Germinal center (tissue), 1 donor: ENCODE measurements at places on chromosomes 5 and 9.
A peak's percentile ranks its signal among the peaks of the same experiment; 100 is the strongest.

DNA sequence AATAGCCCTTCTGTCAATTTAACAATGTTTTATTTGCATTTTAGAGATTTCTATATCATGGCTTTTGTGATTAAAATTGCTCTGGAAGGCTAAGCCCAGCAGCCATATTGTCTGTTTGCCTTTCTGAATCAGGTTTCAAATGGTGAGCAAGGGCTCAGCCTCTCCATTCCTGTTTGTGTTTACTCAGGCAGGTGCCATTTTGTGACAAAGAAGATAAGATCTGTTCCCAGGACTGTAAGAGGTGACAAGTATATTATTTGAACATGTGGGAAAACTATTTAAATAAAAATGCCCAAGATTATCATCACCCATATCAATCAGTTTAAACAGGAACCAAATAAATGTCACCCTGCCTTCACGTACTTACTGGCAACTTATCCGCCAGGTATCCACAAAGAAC is 641.3 kb upstream of the KLF4 start:
- DNase-seq: no peak

DNA sequence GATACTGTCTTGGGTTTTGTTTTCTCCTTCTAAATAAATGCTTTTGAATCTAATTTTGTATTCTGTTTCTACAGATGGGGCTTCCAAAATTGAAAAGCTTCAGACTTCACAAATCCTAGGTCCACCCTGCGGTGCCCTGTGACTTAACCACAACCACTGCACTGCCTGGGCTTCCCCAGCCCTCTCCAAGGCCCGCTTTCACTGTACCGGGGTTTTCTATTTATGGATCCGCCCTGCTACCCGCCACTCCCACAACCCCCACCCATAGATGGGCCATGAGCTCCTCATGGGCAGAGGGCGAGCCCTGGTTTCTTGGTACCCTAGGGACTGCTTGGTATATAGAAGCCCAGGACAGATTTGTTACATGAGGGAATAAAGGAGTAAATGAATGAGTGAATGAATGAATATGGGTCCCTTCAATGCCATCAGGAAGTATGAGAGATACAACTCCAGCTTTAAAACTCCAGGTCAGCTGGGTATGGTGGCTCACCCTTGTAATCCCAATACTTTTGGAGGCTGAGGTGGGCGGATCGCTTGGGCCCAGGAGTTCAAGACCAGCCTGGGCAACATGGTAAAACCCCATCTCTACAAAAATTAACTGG is 39.8 kb upstream of the NEK6 start:
- peak; percentile 57 for DNase-seq

GRCh38 chr5:56095579-56096102 is 100.9 kb upstream of the IL6ST start:
- DNase-seq: no peak

DNA sequence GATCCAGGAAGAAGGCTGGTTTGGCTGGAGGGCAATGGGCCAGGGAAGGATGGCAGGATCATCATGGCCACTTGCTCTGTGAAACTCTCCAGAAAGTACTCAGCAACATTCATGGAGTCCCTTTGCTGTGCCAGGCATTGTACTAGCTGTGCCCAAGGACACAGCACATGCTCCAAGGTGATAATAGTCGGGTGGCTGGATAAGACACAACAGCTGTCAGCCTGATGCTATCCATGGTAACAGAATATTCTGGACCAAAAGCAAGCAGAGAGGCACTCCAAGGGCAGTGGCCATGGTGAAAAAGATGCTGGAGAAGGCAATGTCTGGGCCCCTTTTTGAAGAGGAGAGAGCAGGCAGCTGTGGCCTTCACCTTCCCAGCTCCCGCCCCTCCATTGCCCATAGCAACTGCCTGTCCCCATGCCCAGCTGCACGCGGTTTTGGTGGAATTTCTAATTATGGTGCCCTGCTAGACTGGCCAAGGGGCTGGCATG is 113.8 kb upstream of the CPEB4 start:
- no peak for DNase-seq

GRCh38 chr9:124197177-124198095 is 60.3 kb upstream of the NEK6 start:
- peak; percentile 70 for DNase-seq

GRCh38 chr5:144333336-144333920 is 162.8 kb downstream of the KCTD16 start:
- DNase-seq: no peak

DNA sequence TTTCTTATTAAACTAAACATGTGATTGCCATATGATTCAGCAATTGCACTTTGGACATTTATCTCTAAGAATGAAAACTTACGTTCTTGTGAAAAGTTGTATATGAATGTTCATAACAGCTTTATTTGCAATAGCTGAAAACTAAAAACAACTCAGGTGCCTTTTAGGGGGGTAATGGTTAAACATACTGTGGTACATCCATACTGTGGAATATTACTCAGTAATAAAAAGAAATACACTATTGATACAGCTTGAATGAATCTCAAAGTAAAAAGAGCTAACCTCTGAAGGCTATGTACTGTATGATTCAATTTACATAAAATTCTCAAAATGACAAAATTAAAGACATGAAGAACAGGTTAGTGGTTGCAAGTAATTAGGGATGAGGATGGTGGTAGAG is 339.5 kb upstream of the PAPPA start:
- no peak for DNase-seq

DNA sequence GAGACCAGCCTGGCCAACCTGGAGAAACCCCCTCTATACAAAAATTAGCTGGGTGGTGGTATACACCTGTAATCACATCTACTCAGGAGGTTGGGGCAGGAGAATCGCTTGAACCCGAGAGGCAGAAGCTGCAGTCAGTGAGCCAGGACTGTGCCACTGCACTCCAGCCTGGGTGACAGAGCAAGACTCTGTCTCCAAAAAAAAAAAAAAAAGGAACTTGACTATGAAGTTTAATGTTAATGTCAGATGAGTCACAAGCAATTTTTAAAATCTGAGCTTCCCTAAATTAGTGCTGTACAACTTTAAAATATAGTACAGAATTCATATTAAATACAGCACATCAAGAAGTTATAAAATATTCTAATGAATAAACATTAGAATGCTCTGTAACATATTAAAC is 1.5 kb downstream of the MEIKIN start:
- DNase-seq: no peak

DNA sequence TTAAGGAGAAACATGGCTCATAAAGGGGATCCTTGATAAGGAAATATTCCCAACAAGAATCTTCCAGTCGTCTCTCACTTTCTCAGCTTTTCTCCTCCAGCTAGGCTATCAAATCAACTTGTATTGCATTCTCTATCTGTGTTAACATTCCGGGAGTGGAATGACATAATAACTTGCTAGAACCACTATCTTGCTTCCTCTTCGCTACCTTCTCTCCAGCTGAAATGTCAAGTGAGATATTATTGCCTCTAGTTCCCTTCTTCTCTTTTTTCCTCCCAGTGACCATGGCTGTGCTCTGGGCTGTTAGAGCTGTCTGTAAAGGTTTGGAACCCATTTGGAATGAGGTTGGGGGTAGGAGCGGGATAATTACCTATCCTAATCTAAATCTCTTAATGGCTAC is 1329.5 kb upstream of the WWC1 start:
- no peak for DNase-seq

DNA sequence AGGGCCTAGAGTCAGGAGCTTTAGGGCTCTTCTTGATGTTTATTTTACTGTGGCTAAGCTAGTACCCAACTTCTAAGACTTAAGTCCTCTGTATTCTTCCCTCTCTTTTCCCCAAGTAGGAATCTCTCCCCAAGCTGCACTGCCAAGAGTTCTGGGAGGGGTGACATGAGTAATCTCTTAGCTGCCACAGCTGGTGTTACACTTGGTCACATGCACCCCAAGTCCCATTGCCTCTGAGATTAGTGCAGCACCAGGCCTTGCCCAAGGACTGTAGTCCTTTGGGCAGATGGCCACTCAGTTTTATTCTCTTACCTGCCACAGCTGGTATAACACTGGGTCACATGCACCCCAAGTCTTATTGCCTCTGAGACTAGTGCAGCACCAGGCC is 114.7 kb upstream of the RIOK2 start:
- DNase-seq: no peak

DNA sequence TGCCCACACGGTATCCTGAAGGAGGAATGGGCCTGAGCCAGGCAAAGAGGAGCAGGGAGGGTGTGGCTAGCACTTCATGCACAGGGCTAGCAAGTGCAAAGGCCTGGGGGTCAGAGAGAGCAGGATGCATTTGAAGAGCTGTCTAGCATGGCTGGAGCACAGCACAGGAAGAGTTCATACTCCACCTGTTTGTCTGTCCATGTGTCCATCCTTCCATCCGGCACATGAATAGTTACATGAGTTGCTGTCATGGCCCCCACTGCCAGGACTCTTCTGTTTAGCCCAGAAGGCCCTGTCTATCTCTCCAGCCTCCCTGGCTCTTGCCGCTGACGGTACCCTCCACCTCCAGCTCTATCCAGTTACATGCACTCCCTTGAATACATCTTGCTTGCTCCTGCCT is 17.1 kb downstream of the RGS3 start:
- no peak for DNase-seq

DNA sequence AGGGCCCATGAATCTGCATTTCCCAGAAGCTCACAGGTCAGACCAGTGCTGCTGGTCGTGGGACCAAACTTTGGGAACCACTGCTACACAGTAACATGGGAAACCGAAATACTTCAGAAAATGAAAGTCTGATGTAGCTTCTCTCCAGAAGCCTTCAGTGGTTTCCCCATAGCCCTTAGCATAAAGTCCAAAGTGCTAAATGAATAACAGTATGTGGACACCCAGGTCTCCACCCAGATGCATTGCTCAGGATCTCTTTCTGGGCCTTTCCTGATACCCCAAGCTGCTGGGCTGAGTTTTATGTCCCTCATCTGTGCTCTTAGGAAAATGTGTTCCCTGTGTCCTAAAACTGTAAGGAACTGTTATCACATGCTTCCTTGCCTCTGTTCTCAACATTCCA is 100.4 kb downstream of the NFIB start:
- no peak for DNase-seq

DNA sequence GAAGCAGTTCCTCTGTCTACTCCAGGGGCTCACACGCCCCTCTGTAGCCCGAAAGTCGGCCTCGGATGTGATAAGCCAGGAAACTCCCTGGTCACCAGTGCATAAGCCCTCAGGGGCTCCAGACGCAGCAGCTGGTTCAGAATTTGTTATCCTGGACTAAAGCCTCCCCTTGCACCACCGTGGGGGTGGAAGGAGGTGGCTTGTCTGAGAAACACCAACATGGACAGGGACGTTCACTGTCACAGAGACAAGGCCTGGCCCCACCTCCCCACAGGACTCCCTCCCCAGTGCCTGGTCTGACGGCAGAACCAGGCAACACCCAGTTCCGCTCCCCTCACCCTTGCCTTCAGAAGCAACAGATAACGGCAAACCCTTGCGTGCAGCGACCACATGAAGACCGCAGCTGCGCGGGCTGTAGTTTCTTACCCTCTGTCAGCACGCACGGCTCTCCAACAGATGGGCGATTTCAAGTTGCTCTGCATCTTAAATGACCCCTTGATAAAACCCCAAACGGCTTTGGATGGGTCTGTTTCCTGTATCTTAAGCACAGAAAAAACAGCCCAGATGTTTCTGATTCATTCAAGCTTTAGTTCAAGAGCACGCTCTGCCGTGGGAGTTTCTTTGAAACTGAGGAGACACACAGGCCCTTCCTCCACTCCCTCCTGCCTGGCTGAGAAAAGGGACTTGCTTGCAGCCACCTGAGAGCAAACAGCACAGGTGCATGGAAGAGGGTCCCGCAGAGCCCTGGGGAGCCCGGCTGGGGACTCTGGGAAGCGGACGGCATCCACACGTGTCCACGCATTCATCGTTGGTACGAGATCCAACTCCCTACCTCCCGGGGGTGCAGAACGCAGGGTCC is 44.7 kb upstream of the NKD2 start:
- DNase-seq: no peak

GRCh38 chr9:108235609-108236008 is 620.2 kb downstream of the ACTL7B start:
- DNase-seq: no peak

DNA sequence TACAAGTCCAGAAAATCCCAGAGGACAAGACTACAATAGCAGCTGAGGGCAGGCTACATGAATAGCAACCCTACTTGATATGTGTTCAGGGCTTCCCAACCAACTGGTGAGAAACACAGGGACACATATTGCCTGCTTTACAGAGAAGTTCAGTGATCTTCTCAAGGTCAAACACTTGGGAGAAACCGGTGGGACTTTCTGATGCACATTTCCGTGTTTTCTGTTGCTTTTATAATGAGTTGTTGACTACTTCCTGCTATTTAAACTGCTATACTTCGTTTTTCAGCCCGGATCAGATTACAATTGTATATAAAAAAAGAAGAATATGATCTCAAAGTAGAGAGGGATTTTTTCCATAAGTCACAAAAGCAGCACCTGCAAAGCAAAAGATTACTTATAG is 175.1 kb downstream of the SNX18 start:
- DNase-seq: no peak

- DNase-seq: no peak
Observed at GRCh38 chr5:67880876-67881275, 334.7 kb upstream of the PIK3R1 start.

GRCh38 chr5:166570865-166571264 is 1720.6 kb upstream of the WWC1 start:
- no peak for DNase-seq

GRCh38 chr5:159765135-159765433 is 151.2 kb upstream of the ADRA1B start:
- DNase-seq: no peak

DNA sequence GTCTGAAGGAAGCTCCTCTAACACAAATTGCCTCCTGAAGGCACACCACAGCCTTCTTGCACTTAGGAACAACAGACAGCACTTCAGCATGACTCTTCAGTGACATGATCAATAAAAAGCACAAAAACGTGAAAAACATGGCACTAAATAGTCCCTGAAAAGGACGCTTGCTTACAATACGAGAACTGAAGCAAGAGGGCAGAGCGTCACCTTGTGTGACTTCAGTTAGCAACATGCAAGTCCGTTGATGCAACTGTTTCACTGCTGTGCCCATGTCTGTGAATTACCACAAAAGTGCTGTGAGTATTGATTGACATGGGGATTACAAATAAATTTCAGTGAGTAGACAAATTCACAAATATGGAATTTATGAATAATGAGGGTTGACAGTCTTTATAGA is 219.9 kb upstream of the GAS1 start:
- DNase-seq: no peak

DNA sequence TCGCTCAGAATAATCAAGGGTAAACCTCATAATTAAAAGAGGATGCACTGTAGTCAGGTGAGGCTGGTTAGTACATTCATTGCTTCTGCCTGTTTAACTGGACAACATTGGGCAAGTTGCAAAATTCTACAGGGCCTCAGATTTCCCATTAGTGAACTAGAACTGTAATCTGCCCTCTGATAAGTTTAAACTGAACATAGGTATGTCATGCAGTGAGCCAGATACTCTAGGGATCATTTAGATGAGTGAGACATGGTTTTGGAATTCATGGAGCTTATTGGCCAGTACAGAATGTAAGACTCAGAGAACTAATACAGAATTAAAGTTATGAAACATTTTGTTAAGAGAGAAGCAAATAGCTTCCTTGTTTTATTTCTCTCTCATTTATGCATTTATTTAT is 35.9 kb downstream of the RNF44 start:
- no peak for DNase-seq
